Muscle of arm (tissue), 14 donors: ENCODE measurements at places on chromosomes 7 and 10. TPM values are rescaled to one million over a fixed set of nuclear protein-coding genes. Genes with fewer than 3 reads are reported as not detected.

GRCh38 chr10:91127341-91128082 is 93.0 kb upstream of the PCGF5 start:
- DNase-seq: no peak

GRCh38 chr10:99329304-99329553 is at the start of gene CNNM1:
CNNM1 (plus strand) TSS chr10:99329356; CDS start chr10:99329388, 32 bp downstream.
- DNase-seq: no peak

DNA sequence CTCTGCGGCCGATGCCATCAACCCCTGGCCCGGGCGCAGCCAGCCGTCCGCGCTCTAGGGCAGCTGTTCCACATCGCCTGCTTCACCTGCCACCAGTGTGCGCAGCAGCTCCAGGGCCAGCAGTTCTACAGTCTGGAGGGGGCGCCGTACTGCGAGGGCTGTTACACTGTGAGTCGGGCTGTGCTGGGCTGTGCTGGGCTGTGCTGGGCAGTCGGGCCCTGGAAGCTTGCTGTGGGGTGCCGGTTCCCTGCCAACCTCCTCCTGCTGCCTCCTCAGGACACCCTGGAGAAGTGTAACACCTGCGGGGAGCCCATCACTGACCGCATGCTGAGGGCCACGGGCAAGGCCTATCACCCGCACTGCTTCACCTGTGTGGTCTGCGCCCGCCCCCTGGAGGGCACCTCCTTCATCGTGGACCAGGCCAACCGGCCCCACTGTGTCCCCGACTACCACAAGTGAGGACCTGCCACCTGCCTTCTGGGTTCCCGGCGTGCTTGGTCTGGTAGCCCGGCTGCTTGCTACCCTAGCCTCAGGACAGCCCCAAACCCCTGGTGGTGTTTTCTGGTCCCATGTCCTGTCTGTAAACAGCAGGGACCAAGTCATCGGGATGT is 7.5 kb downstream of the ZYX start:
- no peak for DNase-seq

- DNase-seq: no peak
These were observed 115.5 kb upstream of the CALCR start for GRCh38 chr7:93690021-93690420.

The ERVW-1 gene
- 2.4 TPM for polyA plus RNA-seq

The CCNJ gene
- 12.5 TPM for polyA plus RNA-seq

The IDI2 gene
- 0.44 TPM for polyA plus RNA-seq

The CCL24 gene
- not detected for polyA plus RNA-seq

- DNase-seq: no peak
These were observed 60.8 kb downstream of the CARD11 start for GRCh38 chr7:2982831-2983230.

- no peak for DNase-seq
These were observed 16.8 kb downstream of the GTF2IRD1 start for GRCh38 chr7:74470504-74470903.

The SLC25A13 gene
- 14.3 TPM for polyA plus RNA-seq

- DNase-seq: peak; percentile 45
These were observed 55.0 kb upstream of the VWDE start for GRCh38 chr7:12458520-12459131.

GRCh38 chr10:128125416-128125943 is 743 bp downstream of the MKI67 start:
- DNase-seq: no peak

The FEZF1 gene
- polyA plus RNA-seq: not detected

DNA sequence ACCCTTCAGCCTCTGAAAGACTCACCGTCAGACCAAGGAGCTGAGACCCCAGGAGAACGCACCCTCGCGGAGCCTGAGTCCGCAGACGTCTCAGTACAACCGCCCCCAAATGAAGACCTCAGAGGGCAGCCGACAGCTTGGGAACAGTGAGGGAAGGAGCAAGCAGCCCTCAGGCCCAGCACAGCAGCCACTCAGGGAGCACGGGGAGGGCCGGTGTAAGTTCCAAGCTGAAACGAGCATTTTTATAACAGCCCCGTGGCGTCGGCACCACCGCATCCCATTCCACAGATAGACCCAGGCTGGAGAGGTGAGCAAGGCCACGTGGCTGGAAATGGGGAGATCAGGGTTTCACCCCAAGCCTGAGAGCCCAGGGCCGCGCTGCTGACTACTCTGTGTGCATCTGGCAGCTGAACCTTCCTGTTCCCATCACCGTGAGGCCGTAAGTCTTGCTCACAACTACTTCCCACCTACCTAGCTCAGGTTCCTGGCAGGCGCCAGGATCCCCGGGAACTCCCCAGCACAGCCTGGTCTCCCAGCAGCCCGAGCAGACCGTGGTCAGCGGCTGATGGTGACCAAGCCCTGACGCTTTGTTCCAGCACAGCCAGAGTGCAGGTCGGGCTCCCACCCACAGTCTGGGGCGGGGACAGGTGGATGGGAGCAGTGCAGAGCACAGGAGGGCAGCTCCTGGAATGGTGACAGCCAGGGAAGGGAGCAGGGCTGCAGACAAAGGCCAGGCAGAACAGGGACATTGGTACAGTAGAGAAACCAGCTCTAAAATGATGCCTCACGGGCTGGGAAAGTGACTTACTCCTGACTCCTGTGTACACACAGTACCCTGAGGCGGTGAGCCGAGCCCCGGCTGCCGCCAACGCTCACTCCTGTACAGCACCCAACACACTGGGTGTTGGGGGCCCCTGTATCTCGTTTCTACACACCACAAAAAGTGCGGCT is 6.1 kb upstream of the NOM1 start:
- DNase-seq: no peak

DNA sequence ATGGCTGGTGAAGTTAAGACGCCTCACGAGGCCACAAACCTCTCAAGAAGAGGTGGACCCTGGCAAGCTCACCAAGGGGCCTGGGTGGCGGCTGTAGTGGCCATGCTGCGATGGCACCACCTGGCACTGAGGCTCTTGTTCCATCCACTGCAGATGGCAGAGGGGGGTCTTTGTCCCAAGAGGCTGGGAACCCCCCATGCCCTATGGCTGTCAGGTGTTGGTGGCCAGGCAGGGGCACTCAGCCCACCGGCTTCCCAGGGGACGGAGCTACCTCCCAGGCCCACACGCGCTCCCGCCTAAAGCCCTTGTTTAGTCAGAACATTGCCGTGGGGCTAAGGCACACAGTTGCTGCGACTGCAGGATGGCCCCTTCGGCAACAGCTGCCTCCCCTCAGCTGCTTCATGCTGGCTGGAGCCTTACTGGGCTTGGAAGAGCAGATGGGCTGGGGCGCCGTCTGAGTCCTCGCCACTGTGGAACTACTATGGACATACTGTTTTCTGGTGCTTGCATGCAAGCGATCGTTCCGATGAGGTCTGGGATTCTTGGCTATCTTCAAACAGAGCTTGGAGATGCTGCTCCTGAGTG is 46.8 kb downstream of the DPYSL4 start:
- no peak for DNase-seq

The MRLN gene
- 168 TPM for polyA plus RNA-seq

DNA sequence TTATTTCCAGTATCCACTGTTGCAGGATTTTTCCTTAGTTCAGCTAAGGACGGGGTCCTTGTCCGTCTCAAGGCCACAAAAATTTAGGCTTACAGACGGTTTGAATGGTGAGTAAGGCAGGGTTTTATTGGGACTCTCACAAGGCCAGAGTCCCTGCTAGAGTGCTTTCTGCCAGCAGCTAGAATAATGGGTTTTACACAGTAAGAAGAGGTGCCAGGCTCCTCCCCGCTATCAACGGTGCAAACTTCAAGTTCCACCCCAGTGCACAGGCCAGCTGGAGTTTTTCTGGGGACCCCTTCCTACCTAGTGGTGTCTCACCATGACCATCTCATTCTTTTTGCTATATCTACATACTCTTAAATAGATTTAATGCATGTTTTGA is 198.5 kb upstream of the KCTD7 start:
- no peak for DNase-seq

The AKR1E2 gene
- polyA plus RNA-seq: 4.1 TPM

The LIPA gene
- 28.2 TPM for polyA plus RNA-seq

DNA sequence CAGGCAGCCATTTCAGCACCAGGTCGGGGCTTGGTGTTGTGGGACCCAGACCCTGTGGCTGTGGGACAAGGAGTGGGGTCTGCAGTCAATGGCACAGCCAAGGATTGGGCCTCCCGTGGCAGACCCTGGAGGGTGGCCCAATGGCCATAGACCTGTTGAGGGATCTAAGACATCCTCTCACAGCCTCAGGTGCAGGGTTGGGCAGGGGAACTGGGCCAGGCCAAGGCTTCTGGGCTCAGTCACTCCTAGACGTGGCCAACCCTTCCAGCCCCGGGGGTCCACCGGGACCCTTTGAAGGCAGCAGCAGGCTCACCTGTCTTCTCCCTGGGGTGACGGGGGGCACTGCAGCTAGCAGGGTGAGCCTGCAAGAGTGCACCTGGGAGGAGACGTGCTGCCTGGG is 45.7 kb upstream of the DPYSL4 start:
- no peak for DNase-seq
